ENCODE measurements at places on chromosomes 3 and 15.
A peak's percentile ranks its signal among the peaks of the same experiment; 100 is the strongest.

GRCh38 chr15:80946576-80946975 is 43.0 kb downstream of the MESD start:
- DNase-seq = no peak

DNA sequence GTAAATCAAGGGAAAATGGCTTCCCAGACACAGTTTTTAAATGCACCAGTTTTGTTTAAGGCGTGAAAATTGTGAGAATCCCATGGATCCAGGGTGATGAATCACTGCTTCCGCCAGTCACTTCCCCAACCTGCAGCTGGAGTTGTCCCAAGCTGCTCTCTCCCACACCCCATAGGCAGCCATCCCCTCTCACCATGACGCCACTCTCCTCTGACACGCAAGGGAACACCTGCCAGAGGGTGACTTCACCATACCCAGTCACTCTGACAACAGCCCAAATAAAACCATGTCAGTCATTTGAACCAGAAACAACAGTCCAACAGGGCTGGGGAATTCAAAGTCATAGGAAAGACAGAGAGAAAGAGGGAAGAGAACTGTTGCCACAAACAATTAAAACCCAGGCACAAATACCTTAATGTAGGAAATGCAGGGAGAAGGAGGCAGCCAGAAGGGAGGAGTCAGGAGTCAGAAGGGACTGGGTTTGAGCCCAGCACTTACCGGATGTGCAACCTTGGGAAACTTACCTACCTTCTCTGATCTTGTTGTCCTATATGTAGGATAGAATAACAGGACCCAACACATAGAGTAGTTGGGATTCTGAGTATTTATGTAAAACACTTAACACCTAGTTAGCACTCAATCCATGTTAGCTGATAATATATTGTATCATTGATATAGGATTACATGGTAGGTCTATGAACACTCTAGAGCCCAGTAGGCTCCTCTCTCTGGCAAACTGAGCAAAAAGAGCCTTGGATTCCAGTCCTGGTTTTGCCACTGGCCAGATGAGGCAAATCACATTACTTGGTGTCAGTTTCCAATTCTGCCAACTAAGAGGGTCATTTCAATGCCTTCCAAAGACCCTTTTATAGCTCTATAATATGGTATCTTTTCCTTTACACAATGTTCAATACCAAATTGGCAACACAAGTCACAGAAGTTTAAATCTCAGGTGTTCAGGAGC is 326.3 kb upstream of the ICE2 start:
- DNase-seq = no peak

DNA sequence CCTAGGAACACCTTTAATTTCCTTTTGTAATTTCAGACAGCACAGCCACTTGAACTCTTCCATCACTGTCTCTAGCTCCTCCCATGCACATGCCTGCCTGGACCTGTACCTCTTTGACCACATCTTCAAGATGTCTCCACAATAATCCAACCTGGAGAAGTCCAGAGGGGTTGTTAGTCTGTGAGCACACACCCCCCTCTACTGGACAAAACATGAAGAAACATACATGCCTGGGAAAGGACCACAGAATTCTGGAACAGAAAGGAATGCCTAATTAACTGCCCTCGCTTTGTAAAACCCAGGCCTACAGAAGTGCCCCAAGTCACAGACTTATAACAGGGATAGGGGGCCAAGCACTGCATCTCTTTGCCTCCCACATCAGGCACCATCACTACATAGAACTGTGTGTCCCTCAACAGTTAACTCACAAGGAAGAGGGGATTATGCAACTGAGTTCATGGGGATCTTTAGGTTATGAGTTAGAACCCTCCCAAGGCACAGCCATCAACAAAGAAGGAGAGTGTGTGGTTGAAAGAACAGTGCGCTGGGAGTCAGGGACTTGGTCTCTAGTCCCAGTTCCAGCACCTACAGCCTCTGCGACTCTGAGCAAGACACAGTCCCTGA is 61.7 kb downstream of the FMN1 start:
- DNase-seq = no peak

DNA sequence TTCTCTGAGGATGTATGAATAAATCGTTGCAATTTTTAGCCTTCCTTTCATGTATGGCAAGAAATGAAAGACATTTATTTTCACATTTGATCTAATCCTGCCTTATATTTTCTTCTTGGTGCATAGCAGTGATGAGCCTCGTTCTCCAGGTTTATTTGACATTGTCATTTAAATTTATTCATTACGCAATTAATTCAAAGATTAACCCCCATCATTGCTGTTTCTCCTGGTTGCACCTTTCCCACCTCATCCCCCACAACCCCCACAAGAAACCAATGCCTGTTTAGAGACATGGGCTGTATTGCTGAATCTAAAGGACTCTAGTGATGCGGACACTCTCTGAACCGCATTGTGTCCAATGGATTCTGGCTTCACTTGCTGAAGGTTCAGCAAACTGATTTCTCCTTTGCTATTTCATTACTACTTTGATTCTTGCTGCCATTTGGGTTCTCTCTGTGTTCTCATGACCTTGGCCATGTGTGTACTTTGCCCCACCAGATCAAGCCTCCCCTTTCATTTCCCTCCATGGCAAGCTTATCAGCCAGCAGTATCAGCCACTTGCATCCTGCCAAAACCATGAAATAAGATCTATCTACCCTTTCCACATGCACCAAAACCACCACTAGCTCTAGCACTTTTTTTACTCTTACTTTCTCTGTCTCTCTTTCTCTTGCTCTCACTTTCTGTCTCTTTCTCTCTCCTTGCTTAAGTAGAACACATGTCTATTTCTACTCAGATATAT is 382.7 kb downstream of the GBE1 start:
- DNase-seq = no peak

GRCh38 chr3:129023909-129024308 is 22.8 kb downstream of the EFCC1 start:
- DNase-seq = no peak

- no peak for DNase-seq
Observed at GRCh38 chr3:157754451-157754850, 251.2 kb upstream of the VEPH1 start.

DNA sequence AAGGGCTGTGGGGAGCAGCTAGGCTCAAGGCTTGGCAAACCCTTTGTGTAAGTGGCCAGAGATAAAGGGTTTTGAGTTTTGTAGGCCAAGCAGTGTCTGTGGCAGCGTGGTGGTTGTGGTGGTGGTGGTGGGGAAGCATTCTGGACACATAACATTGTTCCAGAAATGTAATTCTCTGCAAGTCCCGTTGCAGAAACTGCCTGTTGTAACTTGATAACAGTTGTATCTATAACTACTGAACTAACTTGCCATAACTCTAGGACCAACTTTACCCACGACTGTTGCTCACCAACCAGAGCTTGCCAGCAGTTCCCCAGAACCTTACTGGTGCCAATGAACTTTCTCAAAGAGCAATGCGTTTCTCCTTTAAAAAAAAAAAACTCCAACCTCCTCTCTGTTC is 18.1 kb upstream of the TMEM40 start:
- DNase-seq = no peak

DNA sequence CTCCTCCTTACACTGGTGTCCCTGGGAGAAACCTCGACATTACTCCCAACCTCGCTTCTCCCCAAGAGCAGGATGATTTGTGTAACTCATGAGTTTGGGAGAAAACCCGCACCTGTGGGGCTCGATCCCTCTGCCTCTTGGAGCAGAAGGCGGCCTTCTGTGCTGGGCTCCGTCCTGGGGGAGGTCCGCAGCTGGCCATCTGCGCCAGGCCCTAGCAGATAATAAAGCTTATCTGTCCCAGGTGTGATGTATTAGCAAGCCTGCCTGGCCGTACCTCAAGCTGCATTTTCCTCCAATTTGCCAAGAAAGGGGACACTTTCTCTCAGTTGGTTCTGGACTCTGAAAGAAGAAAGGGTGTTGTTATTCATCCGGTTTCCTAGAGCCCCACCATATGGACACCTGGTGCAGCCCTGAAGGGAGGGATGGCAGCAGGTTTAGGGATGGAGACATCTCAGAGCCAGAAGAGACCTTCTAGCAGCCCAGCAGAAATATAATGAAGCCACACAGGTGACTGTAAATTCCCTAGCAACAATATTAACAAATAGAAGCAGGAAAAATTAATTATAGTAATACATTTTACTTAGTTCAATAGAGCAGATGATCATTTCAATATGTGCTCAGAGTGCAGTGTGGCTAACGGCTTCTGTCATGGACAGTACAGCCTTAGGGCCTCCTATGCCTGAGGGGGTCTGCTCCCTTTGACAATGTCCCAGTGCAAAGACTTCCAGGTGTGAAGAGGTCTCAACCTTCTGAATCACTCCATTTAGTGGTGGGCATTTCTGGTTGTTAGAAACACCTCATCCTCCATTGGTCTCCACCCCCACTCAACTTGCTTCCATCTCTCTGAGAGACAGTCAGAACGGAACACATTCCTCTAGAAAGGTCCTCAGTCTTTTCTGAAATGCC is 94.8 kb downstream of the CPN2 start:
- no peak for DNase-seq

DNA sequence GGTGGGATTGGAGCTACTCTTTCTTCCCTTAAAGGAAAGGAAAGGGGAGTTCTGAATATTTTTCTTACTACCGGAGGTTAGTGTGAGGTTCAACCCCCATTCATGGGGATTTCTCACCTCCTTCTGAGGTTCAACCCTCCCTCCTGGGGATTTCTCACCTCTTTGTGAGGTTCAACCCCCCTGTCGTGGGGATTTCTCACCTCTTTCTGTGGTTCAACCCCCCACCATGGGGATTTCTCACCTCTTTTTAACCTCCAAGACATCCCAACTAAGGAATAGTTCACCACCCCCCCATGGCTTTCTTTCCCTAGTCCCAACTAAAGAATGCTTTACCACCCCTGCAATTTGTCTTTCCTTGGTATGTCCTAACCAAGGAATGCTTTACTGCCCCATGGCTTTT is 520.3 kb downstream of the EDEM1 start:
- no peak for DNase-seq

- DNase-seq = no peak
Observed at GRCh38 chr3:73498764-73499622, 125.7 kb downstream of the PDZRN3 start.

GRCh38 chr3:188700501-188700900 is 471.3 kb upstream of the TPRG1 start:
- no peak for DNase-seq

- DNase-seq = no peak
Observed at GRCh38 chr3:190258634-190259033, 63.6 kb downstream of the CLDN1 start.

- no peak for DNase-seq
Observed at GRCh38 chr3:46127503-46127902, 80.6 kb downstream of the CCR1 start.

DNA sequence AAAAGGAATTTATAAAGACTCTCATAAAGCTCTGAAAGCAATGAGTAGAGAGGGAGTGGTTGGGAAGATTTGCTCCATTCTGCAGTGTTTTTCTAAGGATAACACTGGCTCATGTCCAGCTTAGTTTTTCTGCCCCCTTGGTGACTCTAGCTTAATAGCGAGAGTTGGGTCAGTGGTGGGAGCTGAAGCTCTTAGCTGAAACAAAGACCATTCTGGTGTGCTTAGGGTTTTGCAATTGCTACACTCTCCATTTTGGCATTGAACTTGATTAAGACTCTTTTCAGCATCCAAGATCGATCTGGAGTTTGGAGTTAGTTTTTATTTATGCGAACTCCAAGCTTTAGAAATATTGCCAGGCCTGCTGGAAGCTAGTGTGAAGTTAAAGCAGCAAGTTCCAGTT is 98.0 kb downstream of the ATG7 start:
- DNase-seq = no peak

DNA sequence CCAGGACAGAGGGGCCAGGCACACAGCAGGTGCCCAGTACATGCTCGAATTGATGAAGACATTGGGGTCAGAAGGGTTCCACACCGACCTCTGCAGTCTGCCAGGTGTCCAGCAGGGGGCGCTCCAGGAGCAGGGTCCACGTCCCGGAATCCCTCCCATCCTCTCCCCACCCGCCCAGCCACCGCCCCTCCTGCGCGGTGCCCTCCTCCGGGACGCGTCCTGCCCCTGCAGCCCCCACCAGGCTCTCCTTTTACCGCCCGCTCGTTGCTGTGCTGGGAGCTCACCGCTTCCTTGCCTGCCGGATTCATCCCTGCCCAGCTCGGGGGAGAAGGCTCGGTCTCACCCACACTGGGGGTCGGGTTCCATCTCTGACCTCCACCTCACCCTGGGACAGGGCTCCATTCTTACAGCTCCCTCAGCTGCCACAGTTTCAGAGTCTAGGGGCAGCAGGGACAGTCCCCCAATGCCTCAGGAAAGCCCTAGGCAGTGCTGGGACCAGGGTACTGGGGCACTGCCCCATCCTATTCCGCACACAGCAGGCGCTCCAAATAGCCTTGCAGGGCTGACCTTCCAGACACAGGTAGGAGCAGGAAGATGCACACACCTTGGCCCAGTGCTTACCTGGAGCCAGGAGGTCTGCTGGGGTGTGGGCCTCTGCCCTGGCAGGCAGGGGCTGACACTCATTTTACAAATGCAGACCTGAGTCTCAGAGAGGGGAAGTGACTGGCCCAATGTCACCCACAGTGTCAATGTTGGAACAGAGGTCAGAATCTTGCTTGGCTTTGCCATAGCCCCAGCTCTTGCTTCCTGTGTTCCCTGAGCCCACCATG is 31.0 kb downstream of the GRIP2 start:
- peak; percentile 34 for DNase-seq

DNA sequence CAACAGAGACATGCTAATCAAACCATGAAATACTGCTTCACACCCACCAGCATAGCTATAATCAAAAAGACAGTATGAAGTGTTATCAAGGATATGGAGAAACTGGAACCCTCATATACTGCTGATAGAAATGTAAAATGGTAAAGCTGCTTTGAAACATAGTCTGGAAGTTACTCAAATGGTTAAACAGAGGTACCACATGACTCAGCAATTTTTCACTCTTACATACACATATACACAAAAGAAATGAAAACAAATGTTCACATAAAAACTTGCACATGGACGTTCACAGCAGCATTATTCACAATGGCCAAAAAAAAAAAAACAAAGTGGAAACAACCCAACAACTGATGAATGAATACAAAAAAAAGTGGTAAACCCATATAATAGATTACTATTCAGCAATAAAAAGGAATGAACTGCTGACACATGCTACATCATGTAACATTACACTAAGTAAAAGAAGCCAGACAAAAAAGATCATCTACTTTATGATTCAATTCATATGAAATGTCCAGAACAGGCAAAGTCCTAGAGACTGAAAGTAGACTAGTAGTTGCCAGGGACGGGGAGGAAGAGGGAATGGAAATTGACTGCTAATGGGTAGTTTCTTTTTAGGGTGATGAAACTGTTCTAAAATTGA is 23.2 kb downstream of the ZNF148 start:
- no peak for DNase-seq

DNA sequence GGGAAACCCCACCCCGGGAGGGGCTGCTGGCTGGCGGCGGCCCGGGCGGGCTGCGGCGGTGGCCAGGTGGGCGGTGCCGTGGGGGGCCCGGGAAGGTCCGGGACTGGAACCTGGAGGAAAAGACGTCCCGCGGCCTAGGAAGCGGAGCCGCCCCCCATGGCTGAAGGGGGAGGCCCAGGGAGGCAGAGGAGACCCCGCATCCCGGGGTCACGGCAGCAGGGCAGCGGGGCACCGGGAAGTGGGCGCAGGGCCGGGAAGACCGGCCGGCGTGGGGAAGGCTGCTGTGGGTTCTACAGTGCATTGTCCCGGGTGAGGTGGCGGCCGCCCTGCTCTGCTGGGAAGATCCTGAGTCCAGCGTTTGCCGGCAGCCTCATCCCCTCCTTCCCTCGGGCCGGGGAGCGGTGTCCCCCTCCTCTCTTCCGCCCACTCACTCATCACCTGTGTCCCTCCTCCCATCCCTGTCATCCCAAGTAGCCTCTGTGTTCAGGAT is 525 bp upstream of the FSTL1 start:
- no peak for DNase-seq

GRCh38 chr3:116914004-116914403 is 204.4 kb downstream of the TUSC7 start:
- no peak for DNase-seq
